ENCODE measurements at places on chromosomes 5 and 9. TPM values are rescaled to one million over a fixed set of nuclear protein-coding genes. Genes with fewer than 3 reads are reported as not detected.

GRCh38 chr9:95725045-95725444, 150.4 kb upstream of the ERCC6L2 start:
- no peaks in the 10 kb centered on the region for H3K27me3 ChIP-seq
- H3K27ac ChIP-seq: no peak overlapping the region
- no peaks in the 10 kb centered on the region for H3K4me1 ChIP-seq
- no peak for DNase-seq
- H3K36me3 ChIP-seq: no peaks in the 10 kb centered on the region

DNA sequence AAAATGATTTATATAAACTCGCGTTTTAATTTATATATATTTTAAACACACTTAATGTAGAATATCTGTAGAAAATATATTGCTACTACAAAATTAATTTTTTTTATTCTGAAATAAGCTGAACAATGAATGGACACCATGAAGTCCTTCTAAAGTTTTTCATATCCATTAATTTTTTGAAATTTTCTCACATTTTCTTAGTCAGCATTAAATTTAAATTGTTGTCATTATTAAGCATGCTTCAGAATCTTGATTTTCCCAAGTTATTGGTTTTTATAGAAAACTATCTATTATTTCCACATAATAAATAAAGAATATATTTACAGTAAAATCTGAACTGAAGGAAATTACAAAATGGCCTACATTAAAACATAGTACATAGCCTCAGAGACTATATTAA, 1314.9 kb upstream of the CDH6 start:
- no peaks in the 10 kb centered on the region for H3K36me3 ChIP-seq
- no peak overlapping the region for H3K4me3 ChIP-seq
- no peak for DNase-seq
- no peaks in the 10 kb centered on the region for H3K27me3 ChIP-seq

Gene PDE8B
- 2.5 TPM for polyA plus RNA-seq

Gene ANKRD31
- 0.10 TPM for polyA plus RNA-seq

Gene ACTBL2
- polyA plus RNA-seq: not detected

DNA sequence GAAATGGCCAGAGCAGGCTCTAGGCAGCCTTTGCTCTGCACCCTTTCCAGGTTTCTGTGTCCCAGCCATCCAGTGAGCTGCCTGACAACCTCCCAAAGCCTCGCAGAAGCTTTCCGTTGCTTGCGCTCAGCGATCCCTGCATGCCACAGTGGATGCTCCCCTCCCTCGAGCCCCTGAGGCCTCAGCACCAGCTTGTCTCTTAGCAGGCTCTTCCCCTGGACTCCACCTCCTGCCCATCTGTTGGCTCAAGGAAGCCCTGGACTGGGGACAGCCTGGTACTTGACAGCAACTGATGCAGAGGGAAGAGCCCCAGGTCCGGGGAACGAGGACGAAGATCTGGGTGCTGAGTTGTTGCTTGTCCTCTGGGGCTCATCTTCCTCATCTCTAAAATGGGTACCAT, 23.2 kb downstream of the TSPAN17 start:
- peaks cover 47% of the 10 kb centered on the region for H3K27me3 ChIP-seq
- H3K27ac ChIP-seq: no peak overlapping the region
- no peaks in the 10 kb centered on the region for H3K36me3 ChIP-seq
- no peak for DNase-seq
- peaks cover 4% of the 10 kb centered on the region for H3K4me1 ChIP-seq

DNA sequence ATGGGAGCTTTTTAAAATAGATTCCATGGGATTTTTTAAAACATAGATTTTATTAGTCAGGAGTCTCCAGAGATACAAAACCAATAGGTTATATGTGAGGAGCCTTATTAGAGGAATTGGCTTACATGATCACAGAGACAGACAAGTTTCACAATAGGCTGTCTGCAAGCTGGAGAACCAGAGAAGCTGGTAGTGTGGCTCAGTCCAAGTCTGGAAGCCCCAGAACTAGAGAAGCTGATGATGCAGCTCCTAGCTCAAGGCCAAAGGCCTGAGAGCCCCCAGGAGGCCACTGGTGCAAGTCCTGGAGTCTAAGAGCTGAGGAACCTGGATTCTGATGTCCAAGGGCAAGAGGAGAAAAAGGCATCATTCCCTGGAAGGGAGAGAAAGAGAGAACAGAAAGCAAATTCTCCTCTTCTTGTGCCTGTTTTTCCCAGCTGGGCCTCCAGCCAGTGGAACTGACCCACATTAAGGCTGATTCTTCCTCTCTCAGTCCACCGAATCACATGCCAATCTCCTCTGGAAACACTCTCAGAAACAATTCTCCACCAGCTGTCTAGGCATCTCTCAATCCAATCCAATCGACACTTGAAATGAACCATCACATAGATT, 59.3 kb downstream of the AHRR start:
- H3K27me3 ChIP-seq: peaks cover 10% of the 10 kb centered on the region
- no peaks in the 10 kb centered on the region for H3K36me3 ChIP-seq
- no peaks in the 10 kb centered on the region for H3K4me1 ChIP-seq
- H3K4me3 ChIP-seq: no peak overlapping the region
- H3K27ac ChIP-seq: no peak overlapping the region
- DNase-seq: no peak

Gene GPR21
- 0.54 TPM for polyA plus RNA-seq

DNA sequence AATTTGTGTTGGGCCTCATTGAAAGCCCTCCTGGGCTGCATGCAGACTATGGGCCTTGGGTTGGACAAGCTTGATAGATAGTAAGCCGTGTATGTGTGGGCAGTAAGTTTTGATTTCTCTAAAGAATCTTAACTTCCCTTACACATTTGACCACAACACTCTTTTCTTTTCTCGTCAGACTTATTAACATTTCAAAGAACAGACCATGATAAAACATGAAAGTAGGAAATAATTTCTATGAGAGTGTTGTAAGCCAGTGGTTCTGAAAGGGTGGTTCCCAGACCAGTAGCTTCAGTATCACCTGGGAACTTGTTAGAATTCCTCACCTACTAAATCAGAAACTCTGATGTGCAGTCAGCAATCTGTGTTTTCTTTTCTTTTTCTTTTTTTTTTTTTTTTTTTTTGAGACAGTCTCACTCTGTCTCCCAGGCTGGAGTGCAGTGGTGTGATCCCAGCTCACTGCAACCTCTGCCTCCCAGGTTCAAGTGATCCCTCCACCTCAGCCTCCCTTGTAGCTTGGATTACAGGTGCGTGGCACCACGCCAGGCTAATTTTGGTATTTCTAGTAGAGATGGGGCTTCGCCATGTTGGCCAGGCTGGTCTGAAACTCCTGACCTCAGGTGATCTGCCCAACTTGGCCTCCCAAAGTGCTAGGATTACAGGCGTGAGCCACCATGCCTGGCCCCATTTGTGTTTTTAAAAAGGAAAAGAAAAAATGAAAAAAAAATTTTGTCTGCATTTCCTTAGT, 20.0 kb upstream of the GCNT1 start:
- H3K4me3 ChIP-seq: no peak overlapping the region
- DNase-seq: no peak
- no peaks in the 10 kb centered on the region for H3K4me1 ChIP-seq
- no peaks in the 10 kb centered on the region for H3K27me3 ChIP-seq
- H3K27ac ChIP-seq: no peak overlapping the region

GRCh38 chr5:53642061-53642460, 81.6 kb downstream of the NDUFS4 start:
- no peaks in the 10 kb centered on the region for H3K27me3 ChIP-seq
- H3K4me3 ChIP-seq: no peak overlapping the region
- H3K27ac ChIP-seq: no peak overlapping the region
- no peak for DNase-seq
- no peaks in the 10 kb centered on the region for H3K4me1 ChIP-seq

DNA sequence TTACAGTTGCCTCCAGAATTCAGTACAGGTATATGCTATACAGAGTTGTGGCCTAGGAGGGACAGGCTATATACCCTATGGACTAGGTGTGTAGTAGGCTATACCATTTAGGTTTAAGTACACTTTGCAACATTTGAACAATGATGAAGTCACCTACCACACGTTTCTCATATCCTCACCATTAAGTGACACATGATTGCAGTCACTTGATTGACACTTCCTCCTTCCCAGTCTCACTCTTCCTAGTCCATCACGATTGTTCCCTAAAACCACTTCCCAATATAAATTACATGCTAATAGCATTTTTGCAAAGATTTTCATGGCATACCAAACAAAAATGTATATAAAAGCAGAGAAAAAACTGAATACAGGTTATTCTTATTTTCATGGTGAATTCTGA, 312.2 kb downstream of the EPB41L4A start:
- no peak overlapping the region for H3K27ac ChIP-seq
- no peaks in the 10 kb centered on the region for H3K27me3 ChIP-seq
- H3K4me1 ChIP-seq: no peaks in the 10 kb centered on the region
- DNase-seq: peak; percentile 23
